ENCODE measurements at places on chromosomes 6 and 20.

GRCh38 chr20:15378151-15378550 is 1040.7 kb upstream of the FLRT3 start:
- no peak for DNase-seq

DNA sequence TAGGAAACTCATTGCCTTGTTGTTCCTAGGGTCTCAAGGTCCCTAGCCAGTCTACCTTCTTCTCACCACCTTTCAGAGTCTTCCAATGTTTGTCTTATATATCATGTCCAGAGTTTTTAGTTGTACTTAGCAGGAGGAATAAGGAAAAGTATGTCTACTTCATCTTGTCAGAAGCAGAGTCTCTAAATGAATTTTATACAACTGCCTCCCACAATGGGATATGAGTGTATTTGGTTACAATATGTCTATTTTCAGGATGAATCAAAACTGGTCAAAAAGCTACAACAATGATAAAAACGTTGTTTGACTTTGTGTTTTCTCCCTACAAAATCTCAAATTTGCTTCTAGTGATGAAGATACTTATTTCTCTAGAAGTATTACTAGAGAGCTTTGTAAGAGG is 7.0 kb downstream of the GLO1 start:
- DNase-seq, result no peak

- no peak for DNase-seq
Measured at GRCh38 chr6:148935705-148936435, 189.0 kb downstream of the UST start.

DNA sequence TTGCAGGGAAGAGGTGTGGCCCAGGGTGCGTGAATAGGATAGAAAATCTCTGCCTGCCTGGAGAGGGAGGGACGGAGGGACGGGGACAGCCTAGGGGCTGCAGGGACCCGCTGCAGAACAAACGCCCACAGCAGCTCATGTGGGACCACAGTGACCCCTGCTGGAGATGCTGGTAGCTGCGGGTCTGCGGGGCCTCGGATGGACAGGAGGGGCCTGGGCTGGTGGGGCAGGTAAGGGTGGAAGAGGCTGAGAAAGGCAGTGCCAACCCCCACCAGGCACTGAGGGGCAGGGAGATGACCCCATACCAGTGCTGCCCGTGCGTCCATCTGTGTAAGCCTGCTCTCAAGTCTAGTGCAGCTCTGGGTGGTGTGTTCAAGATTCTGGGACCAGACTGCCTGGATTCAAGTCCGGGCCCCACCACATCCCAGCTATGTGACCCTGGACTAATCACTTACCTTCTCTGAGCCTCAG is 39.4 kb downstream of the KIAA1755 start:
- no peak for DNase-seq

DNA sequence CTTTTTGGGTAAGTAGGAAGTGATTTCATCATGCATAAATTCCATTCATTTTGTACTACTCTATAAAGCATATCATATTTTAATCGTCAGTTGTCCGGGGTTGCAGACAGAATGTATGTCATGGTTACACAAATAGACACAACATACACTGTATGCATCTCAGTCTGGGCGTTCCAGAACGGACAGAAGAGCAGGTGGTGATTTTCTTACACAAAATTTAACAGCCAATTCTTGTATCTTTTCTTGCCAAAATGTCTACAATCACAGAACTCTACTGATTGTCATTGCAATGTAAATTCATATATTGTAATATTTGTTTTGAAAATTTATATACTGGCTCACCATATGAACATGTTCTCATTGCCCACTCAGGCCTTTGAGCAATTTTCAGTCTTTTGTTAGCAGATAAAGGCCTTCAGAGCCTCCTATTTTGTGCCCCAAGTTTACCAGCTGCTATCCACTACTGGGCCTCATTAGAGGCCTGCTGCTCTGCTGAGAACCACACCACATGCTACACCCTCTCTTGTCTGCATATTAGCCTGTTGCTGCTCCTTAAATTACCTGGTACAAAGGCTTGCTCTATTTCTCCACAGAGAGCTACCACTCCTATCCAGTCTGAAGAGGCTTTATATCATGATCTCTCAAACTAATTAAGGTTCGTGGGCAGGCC is 61.5 kb downstream of the PRDM13 start:
- no peak for DNase-seq

- no peak for DNase-seq
Measured at GRCh38 chr20:4025679-4026078, 10.3 kb upstream of the RNF24 start.

- DNase-seq, result no peak
Measured at GRCh38 chr6:155223646-155224451, 40.0 kb upstream of the CLDN20 start.

DNA sequence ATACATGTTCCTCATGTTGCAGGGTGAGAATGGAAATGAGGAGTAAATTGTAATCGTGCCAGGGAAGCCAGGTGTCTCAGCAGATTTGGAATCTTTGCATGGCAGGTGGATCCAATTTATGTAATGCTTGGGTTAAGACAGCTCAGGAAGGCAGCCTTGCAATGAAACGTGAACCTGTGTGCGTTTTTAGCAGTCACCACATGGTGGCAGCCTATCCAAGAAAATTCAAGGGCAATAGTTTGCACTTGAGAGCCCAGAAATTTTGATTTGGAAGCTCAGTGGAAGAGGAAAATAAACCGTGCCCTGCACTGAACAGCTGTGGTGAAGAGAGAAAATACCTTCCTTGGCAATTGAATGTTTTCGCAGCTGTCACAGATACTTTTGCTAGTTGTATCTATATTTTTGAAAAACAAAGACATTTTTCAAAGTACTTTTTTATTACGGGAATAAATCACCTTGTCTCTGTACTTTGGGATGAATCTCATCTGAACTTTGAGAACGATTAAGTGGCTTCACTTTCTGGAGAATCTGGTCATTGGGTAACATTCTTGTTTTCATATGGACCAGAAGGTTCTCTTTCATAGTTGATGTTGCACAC is 26.5 kb downstream of the MTHFD1L start:
- no peak for DNase-seq

DNA sequence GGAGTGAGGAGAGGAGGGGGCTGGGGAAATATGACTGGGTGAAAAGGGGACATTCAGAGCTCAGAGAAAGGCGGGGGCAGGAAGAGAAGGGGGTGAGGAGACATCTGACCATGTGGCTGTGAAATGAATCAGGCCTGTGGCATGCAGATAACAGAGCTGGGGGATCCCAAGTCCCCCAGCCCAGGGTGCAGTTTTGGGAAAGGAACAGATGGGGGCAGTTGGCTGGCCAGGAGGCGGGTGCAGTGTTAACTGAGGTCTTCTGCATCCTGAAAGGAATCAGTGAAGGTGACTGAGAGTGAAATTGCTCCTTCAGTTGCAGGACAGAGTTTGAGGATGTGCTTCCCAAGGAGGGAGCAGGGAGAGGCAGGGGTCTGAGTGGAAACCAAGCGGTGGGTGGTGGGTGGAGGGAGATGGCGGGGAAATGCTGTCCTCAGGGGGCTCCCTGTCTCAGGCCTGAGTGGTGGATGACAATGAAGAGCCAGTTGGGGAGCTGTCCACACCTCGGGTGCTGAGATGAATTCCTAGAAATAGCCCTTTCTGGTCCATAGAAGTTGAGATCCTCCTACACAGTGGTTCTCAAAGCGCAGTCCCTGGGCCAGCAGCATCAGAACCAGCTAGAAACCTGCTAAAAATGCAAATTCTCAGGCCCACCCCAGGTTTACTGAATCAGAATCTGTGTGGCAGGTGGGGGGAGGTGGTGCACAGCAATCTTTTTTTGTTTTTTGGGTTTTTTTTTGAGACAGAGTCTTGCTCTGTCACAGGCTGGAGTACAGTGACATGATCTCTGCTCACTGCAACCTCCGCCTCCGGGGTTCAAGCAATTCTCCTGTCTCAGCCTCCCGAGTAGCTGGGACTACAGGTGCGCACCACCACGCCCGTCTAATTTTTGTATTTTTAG is 26.0 kb upstream of the CCDC167 start:
- no peak for DNase-seq

DNA sequence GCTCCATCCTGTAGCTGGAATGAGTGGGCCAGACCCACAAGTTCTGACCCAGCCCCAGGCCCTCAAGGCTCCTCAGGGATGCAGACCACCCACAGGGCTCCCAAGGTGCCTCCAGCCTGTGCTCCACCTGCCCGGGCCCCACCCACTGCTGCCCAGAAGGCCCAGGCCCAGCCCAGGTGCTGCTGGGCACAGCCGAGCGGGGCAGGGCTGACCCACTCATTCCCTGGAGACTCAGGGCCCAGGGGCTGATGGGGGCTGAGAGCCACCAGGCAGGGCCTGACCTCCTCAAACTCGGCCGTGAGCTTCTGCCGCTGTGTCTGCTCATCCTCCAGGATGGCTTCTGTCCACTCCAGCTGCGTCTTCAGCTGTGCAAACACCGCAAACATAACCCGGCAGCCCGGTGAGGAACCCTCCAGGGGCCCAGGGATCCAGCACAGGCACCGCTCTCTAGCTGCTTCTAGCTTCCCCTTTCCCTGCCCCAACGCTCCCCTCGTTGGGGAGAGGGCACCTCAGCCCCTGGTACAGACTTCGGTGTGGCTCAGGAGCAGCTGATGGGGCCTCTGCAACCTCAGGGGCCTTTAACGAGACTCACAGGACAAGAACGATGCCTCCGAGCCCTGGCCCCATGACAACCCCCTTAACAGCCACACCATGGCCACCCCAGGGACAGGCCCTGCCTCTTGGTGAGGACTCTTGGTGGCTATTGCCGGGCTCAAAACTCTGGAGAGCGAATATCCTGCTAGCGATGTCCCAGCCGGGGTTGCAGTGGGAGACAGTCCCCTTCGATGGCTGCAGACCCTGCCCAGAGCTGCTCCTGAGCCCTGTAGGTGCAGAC is 46.0 kb downstream of the DSTN start:
- no peak for DNase-seq

- DNase-seq, result no peak
Measured at GRCh38 chr6:166999884-167000253, 672 bp downstream of the CEP43 start.
